Stimulated activated CD4-positive, alpha-beta T cell treated with anti-CD3 and anti-CD28 coated beads, Interleukin-12 subunit alpha, Interleukin-12 subunit beta, amount 100 ng/mL, for 4 hours (primary cell): ENCODE measurements at places on chromosomes 16 and 17.

DNA sequence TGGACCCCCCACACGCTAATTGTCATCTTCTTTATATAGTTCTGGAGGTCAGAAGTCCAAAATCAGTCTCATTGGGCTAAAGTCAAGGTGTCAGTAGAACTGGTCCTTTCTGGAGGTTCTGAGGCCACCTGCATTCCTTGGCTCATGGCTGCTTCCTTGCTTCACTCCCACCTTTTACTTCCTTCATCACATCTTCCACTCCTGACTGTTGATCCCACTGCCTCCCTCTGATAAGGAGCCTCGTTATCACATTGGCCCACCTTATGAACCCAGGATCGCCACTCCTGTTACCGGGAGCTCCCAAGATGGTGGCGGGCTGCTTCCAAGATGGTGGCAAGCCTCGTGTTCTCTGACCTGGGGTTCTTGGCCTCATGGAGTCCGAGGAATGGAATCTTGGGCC lies 83.0 kb downstream of the CDC27 start:
- no peak for DNase-seq

DNA sequence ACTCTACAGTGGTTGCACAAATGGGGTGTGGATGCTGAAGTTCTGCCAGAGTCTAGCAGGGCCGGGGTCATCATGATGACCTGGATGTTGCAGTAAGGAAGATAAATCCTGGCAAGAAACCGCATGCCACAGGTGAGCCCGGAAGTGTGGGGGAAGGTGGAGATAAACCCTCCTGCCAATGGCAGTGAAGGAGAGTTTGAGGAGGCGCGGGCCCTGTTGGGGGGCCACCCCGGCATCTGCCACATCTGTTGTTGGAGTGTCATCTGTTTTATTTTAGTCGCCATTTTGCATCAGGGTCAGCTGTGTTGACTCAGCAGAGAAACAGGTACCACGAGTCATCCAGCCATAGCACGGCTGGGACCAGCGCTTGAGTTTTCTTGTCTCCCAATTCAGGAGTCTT lies 173.8 kb upstream of the CHMP6 start:
- no peak for DNase-seq

- peak; percentile 36 for DNase-seq
Observed at GRCh38 chr17:81831957-81832607, 1.0 kb downstream of the MCRIP1 start.

DNA sequence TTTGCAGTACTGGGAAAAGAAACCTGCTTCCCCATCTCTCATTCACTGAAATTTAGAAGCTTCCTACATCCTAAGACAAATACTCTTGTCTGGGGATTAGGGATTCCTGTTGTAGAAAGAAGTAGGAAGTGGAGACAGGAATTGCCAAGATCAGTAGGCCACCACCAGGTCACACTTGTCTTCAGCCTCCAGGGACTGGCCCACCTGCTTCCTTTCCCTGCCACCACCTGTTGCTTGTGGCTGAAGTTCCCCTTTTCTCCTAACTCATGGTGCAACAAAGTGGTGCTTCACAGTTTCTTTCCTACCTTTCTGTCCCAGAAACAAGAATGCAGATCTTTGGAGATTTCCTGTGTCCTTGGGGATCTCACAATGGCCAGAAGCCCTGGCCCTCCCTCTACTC lies 82.4 kb downstream of the WNT3 start:
- DNase-seq: no peak

- no peak for DNase-seq
Observed at GRCh38 chr17:48753794-48754499, 25.4 kb upstream of the HOXB13 start.

GRCh38 chr16:84526794-84527531 lies 22.5 kb upstream of the MEAK7 start:
- DNase-seq: no peak

- no peak for DNase-seq
Observed at GRCh38 chr17:39352511-39352910, 48.9 kb downstream of the FBXL20 start.

DNA sequence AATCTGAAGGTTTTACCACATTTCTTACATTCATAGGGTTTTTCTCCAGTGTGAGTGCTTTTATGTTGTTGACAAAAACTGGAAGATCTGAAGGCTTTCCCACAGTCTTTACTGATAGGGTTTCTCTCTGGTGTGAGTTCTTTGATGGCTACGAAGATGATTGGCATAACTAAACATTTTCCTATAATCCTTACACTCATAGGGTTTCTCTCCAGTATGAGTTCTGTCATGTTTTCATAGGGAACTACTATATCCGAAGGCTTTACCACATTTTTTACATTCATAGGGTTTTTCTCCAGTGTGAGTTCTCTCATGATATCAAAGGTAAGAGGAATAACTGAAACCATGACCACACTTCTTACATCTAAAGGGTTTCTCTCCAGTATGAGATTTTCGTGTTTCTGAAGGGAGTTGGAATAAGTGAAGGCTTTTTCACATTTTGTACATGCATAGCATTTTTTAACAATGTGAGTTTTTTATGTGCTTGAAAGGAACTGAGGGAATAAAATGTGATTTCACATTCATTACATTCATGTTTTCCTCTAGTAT lies 1987.7 kb downstream of the TP53TG3F start:
- DNase-seq: no peak

- no peak for DNase-seq
Observed at GRCh38 chr16:29808219-29808900, 2.0 kb downstream of the MAZ start.

GRCh38 chr16:79970551-79971236 lies 370.2 kb upstream of the MAF start:
- DNase-seq: no peak

GRCh38 chr16:70438969-70439862 lies at the start of gene ST3GAL2:
TSS of gene ST3GAL2 (minus strand) at chr16:70439100. CDS start at chr16:70398530, 40,570 bp downstream.
- peak; percentile 91 for DNase-seq

GRCh38 chr16:29675811-29676643 lies 3.0 kb upstream of the QPRT start:
- DNase-seq: no peak

DNA sequence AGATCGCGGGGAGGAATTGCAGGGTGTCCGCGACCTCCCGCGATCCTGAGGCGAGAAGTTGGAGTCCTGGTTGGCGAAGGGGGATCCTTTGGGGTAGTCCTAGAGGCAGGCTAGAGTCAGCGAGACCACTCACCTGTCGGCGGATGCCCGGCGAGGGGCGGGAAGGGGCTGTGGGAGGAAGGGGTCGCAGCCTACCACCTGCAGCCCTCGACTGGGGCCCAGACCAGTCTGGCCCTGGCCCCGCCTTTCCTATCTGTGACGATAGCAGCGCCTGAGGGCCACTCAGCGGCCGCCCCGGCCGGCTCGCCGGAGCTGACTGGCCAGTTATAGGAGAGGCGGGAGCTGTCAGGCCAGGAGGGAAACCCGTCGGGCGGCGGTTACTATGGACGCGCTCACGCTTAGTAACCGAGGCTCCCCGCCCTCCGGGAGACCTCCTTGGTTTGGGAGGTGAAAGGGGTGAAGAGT lies at the start of gene TEKT3:
TSS of gene TEKT3 (minus strand) at position 213 of the 465 bp plus-strand sequence. CDS start 10,012 bp downstream, outside the sequence.
- DNase-seq: peak; percentile 1

DNA sequence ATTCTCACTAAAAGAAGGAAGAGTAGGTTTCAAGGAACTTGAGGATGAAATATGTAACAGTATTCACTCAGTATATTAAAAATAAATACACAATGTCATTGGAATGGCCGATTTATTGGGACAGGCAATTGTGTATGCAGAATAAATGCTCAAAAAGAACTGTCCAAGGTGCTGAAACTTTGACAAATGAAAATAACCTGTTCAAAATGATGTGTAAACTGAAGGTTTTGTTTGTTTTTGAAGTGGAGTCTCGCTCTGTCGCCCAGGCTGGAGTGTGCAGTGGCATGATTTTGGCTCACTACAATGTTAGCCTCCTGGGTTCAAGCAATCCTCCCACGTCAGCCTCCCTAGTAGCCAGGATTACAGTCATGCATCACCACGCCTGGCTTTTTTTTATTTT lies 318.7 kb upstream of the RBFOX1 start:
- no peak for DNase-seq

DNA sequence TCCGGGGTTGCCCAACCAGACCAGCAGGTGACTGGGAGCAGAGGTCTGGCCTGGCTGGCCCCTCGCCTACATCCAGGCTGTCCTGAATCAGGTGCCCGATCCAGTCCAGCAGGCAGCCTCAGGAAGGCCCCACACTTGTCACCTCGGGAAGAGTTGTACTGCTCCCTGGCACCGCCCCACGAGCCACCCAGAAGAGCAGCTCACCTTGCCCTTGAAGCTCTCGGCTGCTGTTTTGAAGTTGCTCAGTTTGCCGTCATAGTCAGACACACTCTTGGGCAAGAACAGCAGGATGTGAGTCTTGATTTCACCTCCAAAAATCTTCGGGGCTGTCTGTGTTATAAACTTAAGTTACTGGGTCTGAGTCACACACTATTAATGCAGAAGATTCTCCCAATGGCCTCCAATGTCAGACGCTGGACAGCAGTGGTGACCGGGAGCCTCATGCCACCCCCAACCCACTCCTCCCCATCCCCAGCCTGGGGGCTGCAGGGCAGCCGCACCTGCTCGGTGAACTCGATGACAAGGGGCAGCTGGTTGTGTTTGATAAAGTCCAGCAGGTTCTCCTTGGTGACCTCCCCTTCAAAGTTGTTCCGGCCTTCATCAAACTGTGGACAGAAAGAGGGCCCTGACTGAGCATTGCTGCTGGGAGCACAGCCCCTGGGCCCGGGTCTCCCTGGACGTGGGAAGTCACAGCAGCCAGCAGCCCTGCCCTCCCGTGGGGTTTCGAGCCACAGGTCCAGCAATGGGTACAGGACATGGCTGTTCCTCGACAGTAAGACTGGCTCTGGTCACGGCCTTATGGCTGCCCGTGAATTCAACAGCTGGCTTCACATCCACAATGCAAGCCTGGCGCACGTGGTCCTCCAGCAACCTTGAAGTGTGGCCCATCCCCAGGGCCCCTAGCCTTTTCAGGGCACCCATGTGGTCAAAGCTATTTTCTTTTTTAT lies 12.2 kb upstream of the PPP1R27 start:
- DNase-seq: no peak

DNA sequence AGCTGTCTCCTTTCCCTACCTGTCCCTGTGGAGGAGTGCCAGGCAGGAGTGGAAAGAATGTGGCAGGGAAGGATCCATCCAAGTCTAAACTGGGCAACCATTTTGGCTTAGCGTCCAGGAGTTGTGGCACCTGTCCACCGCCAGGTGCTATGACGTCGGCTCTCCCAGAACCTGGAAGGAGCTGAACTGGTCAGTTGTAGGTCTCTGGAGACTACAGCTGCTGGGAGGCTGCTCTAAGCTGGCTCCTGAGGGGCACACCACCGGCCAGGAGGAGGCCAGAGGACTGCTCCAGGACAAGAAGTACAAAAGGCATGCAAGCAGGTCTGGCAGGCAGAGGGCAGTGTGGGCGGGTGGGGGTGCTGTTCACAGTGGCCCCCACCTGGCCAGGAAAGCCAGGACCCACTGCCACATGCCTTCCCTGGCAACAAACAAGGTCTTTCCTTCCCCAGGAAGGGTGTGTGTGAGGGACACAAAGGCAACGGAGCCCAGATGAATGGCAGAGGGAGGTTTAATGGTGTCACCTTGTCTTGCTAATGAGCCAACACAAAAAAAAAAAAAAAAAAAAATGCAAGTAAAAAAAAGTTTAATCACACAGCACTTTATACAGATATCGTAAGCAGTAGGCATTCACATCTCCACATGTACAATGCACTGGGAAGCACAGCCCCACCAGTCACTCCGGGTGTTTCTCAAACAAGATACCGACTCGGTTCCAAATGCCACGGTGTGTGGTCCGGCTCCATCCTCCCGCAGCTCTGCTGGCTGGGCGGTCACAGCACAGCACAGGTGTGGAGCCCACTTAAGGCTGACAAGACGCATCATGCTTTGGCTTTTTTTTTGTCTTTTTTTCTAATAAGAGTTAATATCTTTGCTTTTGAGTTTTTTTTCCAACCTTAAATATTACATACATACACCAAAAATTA lies 4.8 kb downstream of the SPHK1 start:
- DNase-seq: no peak

GRCh38 chr17:65712383-65713267 lies 151.2 kb upstream of the AXIN2 start:
- no peak for DNase-seq

- no peak for DNase-seq
Observed at GRCh38 chr16:11392041-11392581, 46.9 kb downstream of the RMI2 start.

DNA sequence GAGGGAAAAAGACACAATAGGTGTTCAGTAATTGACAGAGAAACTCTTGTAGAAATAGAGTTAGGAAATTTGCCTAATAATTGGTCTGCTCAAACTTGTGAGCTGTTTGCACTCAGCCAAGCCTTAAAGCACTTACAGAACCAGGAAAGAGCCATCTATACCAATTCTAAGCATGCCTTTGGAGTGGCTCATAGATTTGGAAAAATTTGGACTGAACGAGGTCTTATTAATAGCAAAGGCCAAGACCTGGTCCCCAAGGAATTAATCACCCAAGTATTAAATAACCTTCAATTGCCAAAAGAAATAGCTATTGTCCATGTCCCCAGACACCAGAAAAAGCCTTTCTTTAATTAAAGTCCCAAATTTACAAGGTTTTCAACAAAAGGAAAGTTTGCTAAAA lies 90.3 kb downstream of the EMP2 start:
- no peak for DNase-seq

DNA sequence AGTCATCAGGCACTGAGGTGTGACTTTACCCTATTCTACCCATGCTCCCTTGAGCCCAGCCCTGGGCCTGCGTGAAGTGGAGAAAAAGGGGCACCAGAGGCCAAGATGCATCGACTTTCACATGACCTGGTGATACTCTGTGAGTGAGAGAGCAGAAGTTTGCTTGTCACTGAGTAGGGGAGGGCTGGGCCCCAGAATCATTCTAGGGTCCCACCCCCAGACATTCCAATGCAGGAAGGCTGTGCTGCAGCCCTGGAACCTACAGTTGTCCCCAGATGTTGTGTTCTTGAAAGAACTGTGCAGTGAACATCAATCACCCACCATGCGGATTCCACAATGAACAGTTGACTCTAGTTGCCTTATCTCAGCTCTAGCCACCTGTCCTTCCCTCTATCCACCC lies 6.2 kb upstream of the RMI2 start:
- no peak for DNase-seq

DNA sequence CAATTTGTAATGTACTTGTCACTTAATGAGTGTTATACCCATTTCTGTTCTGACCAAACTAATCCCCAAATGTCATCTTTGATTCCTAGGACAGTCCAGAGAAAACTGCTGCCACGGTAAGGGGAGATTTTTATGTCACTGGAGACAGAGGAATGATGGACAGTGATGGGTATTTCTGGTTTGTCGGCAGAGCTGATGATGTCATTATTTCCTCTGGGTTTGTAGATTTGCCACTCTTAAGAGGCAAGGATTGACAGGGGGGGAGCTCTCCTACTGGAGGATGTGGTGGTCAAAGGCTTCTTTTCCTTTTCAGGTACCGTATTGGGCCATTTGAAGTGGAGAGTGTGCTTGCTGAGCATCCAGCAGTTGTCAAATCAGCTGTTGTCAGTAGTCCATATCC lies 12.5 kb downstream of the THUMPD1 start:
- DNase-seq: no peak

GRCh38 chr16:4452674-4453073 lies 21.8 kb downstream of the NMRAL1 start:
- no peak for DNase-seq
